ENCODE measurements at places on chromosomes 4 and X. TPM values are rescaled to one million over a fixed set of nuclear protein-coding genes. Genes with fewer than 3 reads are reported as not detected.

DNA sequence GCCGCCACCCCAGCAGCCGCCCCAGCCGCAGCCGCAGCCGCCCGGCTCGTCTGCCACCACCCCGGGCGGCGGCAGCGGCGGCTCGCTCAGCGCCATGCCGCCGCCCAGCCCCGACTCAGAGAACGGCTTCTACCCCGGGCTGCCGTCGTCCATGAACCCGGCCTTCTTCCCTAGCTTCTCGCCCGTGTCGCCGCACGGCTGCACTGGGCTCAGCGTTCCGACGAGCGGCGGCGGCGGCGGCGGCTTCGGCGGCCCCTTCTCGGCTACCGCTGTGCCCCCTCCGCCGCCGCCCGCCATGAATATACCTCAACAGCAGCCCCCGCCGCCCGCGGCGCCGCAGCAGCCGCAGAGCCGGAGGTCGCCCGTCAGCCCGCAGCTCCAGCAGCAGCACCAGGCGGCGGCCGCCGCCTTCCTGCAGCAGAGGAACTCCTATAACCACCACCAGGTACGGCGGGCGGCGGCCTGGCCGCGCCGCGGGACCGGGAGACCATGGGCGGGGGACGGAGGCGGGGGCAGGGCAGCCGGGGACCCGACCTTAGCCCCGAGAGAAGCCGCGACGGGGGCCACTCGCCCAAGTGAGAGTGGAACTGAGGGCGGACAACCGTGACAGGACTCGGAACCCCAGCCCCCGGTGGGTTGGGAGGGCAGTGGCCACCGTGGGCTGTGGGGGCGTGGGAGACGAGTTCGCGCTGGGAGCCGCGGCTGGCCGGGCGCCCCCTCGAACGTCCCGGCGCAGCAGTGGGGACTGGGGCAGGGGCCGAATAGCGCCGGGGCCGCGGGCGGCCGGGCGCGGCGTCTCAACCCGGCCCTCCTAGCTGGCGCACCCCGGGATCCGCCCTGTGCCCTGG, 1.8 kb downstream of the CPEB2 start:
- no peak for DNase-seq

DNA sequence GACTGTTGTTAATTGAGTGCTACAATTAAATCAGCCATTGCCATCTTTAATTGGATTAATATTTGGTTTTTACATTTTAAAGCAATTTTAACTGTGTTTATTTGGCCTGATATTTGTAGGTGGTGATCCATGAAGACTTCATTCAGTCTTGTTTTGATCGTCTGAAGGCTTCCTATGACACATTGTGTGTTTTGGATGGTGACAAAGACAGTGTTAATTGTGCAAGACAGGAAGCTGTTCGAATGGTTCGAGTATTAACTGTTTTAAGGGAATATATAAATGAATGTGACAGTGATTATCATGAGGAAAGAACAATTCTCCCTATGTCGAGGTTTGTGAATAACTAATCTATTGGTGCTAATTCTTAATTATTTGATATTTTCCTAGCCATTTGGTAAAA, 82.6 kb downstream of the USP9X start:
- DNase-seq = no peak

DDX60 gene
- 7.1 TPM for polyA plus RNA-seq

SORBS2 gene
- not detected for polyA plus RNA-seq
